ENCODE measurements at places on chromosomes 2 and 18.

GRCh38 chr2:188404341-188405004 lies 112.8 kb downstream of the GULP1 start:
- DNase-seq = no peak

GRCh38 chr2:205386109-205386508 lies 296.2 kb upstream of the NRP2 start:
- DNase-seq = no peak

- DNase-seq = no peak
Measured at GRCh38 chr18:23442958-23443357, 10.1 kb upstream of the RIOK3 start.

DNA sequence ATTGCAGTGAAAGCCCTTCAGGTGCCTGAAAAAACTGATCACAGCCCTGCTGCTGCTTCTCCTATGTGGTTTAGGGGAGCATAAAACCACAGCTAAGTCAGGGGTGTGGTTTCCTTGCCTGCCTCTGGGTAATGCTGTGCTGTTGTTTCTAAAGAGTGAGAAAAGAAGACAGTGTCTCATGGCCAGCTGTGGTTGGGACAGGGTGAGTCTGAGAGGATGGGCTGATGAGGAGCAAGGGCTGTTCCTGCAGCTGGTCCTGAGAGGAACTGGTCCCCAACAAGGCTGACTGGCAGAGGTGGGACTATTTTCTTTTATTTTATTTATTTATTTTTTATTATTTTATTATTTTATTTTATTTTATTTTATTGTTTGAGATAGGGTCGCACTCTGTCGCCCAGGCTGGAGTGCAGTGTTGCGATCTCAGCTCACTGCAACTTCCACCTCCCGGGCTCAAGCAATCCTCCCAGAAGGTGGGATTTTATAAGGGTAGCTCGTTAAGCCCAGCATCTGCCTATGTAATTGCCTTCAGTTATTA lies 236.7 kb downstream of the FHOD3 start:
- DNase-seq = no peak

DNA sequence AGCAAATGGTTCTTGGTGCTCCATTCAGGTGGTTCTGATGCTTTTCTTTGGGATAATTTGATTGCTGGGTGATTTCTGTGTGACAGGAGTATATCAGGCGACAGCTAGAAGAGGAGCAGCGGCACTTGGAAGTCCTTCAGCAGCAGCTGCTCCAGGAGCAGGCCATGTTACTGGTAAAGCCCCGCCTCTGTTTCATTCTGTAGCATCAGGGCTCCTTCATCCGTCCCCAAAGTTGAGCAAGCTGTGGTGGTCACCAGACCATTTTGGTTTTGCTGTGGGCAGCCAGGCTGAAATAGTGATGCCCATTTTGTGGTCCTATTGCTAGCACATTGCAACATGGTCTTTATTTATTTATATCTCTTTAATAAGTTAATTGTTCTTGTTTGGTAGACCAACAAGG lies 132.8 kb upstream of the IL1R2 start:
- no peak for DNase-seq

- no peak for DNase-seq
Measured at GRCh38 chr2:217797661-217798069, 205.1 kb downstream of the TNS1 start.

GRCh38 chr2:183269956-183270355 lies 145.7 kb downstream of the NUP35 start:
- no peak for DNase-seq

All from stimulated activated CD4-positive, alpha-beta T cell treated with anti-CD3 and anti-CD28 coated beads, Interleukin-1b, Interleukin-23, amount 100 ng/mL, for 1 hour (primary cell).